ENCODE measurements at places on chromosomes 4 and X.

DNA sequence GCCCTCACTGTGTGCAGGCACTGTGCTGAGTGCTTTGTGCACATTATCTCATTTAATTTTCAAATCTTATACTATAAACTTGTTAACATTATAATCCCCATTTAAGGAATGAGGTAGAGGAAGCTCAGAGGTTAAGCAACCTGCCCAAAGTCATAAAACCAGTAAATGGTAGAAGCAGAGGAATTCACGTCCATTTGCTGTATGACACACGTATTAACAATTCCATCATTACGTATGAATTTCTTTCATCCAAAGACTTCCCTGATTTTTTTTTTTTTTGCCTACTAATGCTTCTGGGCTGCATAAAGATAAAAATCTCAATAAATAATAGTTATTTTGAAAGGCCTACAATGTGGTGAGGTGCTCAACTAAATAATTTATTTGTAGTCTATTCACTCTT is 64.5 kb upstream of the H2AZ1 start:
- DNase-seq = no peak
- H3K4me3 ChIP-seq = no peak overlapping the region
- H3K36me3 ChIP-seq = no peaks in the 10 kb centered on the region
- no peaks in the 10 kb centered on the region for H3K4me1 ChIP-seq
- no peak overlapping the region for H3K27ac ChIP-seq
- no peaks in the 10 kb centered on the region for H3K27me3 ChIP-seq

DNA sequence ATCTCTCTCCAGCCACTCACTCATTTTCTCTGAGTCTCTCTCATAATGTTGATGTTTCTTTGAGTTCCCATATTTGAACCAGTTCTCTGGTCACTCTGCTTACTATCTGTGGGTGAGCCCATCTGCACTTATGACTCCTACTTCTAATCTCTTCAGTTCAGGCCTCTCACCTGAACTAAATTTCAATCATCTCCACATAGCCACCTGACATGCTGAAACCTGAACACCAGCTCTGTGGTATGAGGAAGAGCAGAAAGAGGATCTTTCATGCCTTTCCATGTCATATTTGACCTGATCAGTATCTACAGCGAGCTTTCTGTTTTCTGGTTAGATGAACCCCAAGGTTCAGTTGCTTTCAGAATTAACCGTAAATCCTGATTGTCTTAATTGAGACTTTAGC is 122.2 kb upstream of the ESX1 start:
- no peaks in the 10 kb centered on the region for H3K27me3 ChIP-seq
- no peak for DNase-seq
- no peak overlapping the region for H3K27ac ChIP-seq
- H3K4me1 ChIP-seq = no peaks in the 10 kb centered on the region
- no peaks in the 10 kb centered on the region for H3K36me3 ChIP-seq
- H3K4me3 ChIP-seq = no peak overlapping the region

DNA sequence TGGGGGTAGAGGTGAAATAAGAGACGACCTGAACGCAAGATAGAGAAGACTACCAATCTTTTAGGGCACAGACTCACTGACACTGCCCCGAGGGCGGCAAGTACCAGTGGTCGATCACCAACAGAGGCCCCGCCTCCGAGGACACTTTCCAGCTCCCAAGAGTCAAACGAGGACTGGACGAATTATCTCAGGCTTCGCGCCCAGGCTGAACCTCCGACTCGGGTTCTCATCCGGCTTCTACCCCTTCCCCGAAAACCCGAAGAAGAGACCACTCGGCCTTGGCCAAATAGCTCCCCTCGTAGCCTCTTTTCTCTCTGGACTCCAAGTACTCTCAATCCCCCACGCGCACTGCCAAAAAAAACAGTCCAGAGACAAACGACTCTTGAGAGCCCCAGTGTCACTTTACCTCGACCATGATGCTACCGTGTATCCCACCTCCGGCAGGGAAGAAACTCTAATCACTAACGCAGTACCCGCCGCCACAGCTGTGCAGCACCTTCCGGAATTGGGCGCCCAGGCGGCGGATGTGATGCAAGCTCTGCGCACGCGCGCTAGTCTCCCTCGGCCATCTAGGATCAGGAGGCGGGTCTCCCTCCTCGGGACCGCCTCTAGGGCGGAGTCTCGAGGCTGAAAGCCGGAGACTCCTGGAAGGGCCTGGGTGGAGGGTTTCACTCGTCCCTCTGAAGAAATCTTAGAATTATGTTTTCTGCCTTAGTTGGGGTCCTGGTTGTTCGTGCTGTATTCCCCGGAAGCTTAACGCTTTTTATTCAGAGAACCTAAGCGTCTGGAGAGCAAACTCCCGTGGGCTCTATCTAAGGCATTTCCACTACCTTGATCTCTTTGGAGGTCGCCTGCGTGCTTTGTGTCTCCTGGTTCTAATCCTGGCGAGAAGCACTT is at the start of gene PLRG1:
Gene PLRG1, minus strand, starts transcription at position 507 of the 897 bp plus-strand sequence. Its CDS starts 92 bp downstream, at position 415.
- H3K36me3 ChIP-seq = peaks cover 29% of the 10 kb centered on the region
- H3K4me1 ChIP-seq = peaks cover 9% of the 10 kb centered on the region
- no peaks in the 10 kb centered on the region for H3K27me3 ChIP-seq
- H3K4me3 ChIP-seq = peak within 1 kb of the TSS; percentile 75
- H3K27ac ChIP-seq = peak within 1 kb of the TSS; percentile 78
- DNase-seq = peak; percentile 99

DNA sequence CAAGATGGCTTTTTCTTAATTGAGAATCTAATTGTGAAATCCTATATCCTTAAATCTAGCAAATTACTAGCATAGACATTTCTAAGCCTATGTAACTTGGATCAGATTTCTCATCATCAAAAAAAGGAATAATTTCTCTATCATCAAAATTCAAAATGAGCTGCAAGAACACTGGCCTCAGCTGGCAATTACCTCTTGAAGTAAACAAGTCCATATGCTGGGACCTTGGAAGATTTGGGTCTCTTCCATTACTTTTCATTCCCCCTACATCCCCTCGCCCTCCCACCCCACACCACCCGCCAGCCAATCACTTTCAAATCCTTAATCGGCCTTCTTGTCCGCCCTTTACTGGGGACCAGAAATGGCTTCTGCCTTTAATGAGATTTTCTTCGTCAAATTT is 23.3 kb upstream of the MBTPS2 start:
- H3K27me3 ChIP-seq = no peaks in the 10 kb centered on the region
- H3K27ac ChIP-seq = no peak overlapping the region
- no peak for DNase-seq
- H3K4me3 ChIP-seq = no peak overlapping the region
- no peaks in the 10 kb centered on the region for H3K36me3 ChIP-seq

DNA sequence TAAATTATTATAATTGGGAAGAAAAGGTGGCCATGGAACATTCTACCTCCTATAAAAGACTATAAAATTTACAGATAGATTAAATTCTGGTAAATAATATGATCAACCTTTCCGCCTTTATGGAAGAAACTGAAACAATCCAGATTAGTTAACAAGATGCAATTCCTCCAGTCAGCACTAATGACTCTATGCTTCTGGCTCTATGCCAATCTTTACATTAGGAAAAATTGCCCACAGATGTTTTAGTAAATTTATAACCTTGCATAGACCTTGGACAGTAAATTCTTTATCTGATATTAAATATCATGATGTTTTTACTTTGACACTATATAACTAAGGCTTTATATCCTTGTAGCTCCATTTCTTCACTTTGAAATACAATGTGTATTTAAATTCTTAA is 2302.5 kb downstream of the ARAP2 start:
- no peak for DNase-seq
- H3K4me3 ChIP-seq = no peak overlapping the region
- no peak overlapping the region for H3K27ac ChIP-seq

DNA sequence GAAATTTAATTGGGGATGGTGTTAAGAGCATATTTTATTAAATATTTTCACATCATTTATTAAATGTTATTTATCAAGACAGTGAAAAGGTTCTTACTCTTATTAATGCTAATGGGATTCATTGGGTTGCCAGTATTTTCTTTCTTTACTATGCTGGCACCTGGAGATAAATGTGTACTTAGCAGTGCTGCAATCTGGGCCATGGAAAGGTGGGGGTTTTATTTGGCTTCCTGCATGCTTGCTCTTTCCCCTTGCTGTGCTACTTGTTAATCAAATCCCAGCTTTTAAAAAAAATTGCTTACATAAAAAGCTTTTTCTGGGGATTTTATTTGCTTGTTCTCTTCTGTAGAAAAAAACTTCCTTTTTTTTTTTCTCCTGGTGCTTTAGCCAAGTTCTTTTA is 48.3 kb downstream of the ZAR1 start:
- H3K4me1 ChIP-seq = no peaks in the 10 kb centered on the region
- H3K27ac ChIP-seq = no peak overlapping the region
- H3K27me3 ChIP-seq = no peaks in the 10 kb centered on the region
- no peak overlapping the region for H3K4me3 ChIP-seq
- no peak for DNase-seq

DNA sequence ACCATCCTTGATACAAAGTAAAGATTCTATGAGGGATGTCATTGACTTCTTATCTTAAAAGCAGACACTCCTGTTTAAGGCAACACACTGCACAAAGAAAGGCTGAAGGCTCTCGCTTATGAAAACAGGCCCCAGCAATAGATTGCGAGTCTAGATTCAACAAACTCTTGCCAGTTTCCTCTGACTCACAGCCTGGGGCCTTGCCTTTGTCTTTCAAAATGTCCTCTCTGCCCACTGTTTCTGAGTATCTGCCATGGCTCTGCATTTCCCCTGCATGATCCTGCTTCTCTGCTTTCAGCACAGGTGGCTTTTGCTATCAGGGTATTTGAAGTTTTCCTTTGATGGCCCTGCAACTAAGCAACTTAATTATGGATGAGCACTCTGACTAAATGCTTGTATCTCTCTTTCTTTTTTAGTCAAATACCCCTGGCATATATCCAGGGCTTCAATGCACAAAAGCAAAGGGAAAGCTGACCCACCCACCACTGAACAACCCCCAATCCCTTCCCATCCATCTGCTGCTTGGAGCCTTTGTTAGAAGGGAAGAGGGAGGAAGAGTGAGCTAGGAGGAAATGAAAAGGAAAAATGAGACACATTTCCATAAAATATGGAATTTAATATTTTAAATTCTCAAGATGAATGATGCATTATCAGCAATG is 32.2 kb downstream of the NDP start:
- no peak overlapping the region for H3K4me3 ChIP-seq
- no peak for DNase-seq
- H3K36me3 ChIP-seq = no peaks in the 10 kb centered on the region

DNA sequence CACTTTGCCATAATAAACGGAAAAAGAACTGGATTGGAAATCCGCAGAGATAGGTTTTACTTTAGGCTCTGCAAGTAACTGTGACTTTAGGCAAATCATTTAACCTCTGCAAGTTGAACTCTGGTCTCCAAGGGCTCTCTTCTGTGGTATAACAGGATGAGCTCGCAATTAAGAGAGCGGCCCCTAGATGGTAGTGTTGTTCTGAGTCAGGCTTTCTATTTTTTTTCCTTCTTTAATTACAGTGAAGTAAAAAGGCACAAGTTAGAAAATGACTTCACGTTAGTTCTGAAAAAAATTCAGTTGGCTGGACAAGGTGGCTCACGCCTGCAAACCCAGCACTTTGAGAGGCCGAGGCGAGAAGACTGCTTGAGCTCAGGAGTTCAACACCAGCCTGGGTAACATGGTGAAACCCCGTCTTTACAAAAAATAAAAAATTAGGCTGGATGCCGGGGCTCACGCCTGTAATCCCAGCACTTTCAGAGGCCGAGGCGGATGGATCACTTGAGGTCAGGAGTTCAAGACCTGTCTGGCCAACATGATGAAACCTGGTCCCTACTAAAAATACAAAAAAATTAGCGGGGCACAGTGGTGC is 18.0 kb downstream of the RPS3A start:
- H3K4me1 ChIP-seq = no peaks in the 10 kb centered on the region
- no peaks in the 10 kb centered on the region for H3K36me3 ChIP-seq
- no peak overlapping the region for H3K4me3 ChIP-seq
- DNase-seq = no peak
- H3K27ac ChIP-seq = peak overlapping the region; percentile 39

DNA sequence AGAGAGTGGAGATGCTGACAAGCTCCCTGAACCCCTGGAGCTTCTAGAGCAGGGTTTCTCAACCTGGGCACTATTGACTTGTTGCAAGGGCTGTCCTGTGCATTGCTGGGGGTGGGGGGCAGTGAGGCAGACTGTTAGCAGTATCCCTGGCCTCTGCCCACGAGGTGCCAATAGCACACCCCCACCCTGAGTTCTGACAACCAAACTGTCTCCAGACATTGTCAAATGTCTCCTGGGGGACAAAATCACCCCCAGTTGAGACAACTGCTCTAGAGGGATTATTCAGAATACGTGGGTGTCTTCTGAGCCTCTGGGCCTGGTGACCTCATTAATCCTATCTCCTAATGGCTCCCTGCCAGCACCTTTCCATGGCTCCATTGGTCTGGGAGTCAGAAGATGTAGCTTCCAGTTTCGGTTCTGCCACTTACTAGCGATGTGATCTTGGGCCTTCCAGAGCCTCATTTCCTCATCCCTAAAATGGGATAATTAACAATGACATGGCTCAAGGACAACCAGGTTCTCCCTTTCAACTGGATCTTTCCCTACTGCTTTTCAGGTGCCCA is 17.6 kb upstream of the PJA1 start:
- H3K4me3 ChIP-seq = no peak overlapping the region
- no peak overlapping the region for H3K27ac ChIP-seq
- no peaks in the 10 kb centered on the region for H3K27me3 ChIP-seq
- H3K4me1 ChIP-seq = no peaks in the 10 kb centered on the region

- no peaks in the 10 kb centered on the region for H3K27me3 ChIP-seq
- no peaks in the 10 kb centered on the region for H3K4me1 ChIP-seq
- DNase-seq = no peak
These were observed 20.6 kb downstream of the CLIC2 start for GRCh38 chrX:155313766-155314165.

DNA sequence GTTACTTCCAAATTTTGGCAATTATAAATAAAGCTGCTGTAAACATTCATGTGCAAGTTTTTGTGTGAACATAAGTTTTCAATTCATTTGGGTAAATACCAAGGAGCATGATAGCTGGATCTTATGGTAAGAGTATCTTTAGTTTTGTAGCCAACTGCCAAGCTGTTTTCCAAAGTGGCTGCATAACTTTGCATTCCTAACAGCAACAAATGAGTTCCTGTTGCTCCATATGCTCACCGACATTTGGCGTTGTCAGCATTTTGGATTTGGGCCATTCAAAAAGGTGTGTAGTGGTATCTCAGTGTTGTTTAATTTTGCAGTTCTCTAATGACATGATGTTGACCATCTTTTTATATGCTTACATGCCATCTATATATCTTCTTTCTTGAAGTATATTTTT is 208.5 kb downstream of the INPP4B start:
- no peaks in the 10 kb centered on the region for H3K27me3 ChIP-seq
- no peak overlapping the region for H3K4me3 ChIP-seq
- H3K27ac ChIP-seq = no peak overlapping the region
- no peaks in the 10 kb centered on the region for H3K4me1 ChIP-seq
- H3K36me3 ChIP-seq = no peaks in the 10 kb centered on the region

DNA sequence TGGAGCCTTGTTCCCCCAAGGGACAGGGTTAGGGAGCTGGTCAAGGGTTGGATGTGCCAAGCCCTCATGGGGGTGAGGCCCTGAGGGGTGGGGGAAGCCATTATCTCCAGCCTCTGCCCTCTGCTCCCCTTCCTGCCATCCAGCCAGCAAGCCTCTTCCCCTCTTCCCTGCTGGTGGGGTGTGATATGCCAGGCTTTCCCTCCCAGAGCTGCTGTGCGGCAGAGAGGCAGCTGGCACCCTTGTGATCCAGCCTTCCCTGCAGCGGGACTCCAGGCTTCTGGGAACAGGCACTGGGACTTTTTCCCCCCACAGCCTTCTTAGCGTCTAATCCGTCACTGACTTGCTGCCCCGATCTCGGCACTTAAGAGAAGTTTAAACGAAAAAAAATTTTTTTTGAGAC is 6.3 kb downstream of the SSR4 start:
- no peaks in the 10 kb centered on the region for H3K27me3 ChIP-seq
- H3K4me1 ChIP-seq = no peaks in the 10 kb centered on the region
- no peak overlapping the region for H3K4me3 ChIP-seq
- DNase-seq = no peak

All from psoas muscle (tissue), 8 donors.